ENCODE measurements at places on chromosomes 3 and 15. TPM values are rescaled to one million over a fixed set of nuclear protein-coding genes. Genes with fewer than 3 reads are reported as not detected.

The BBX gene
- 312 TPM for total RNA-seq

DNA sequence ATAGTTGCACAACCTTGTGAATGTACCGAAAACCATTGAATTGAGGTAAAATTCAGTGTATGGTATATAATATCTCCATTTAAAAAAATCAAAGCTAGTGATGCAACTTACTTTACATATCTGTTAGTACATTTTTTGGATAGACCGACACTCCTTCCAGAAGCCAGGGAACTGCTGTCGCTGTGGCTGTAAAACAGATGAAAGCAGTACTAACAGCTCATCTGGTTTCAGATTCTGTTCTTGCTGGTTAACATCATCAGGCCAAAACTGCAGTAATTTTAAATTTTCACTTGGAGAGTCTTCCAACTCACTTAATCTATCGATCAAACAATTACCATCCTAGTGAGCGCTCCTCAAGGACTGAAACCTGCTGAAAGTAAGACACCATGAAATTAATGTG is 145.1 kb downstream of the LRRC28 start:
- H3K27me3 ChIP-seq = no peaks in the 10 kb centered on the region
- H3K36me3 ChIP-seq = no peaks in the 10 kb centered on the region
- no peak overlapping the region for H3K27ac ChIP-seq
- no peak overlapping the region for H3K4me3 ChIP-seq

- H3K27ac ChIP-seq = no peak overlapping the region
- DNase-seq = no peak
- H3K4me3 ChIP-seq = no peak overlapping the region
- H3K36me3 ChIP-seq = no peaks in the 10 kb centered on the region
Measured at GRCh38 chr3:101379658-101380376, 59.4 kb upstream of the IMPG2 start.

The CLDN16 gene
- total RNA-seq = 0.55 TPM

GRCh38 chr3:174331095-174331800 is 527.9 kb upstream of the NAALADL2 start:
- DNase-seq = no peak
- H3K36me3 ChIP-seq = no peaks in the 10 kb centered on the region
- no peaks in the 10 kb centered on the region for H3K27me3 ChIP-seq
- H3K27ac ChIP-seq = no peak overlapping the region

The CHDH gene
- total RNA-seq = 28.1 TPM

DNA sequence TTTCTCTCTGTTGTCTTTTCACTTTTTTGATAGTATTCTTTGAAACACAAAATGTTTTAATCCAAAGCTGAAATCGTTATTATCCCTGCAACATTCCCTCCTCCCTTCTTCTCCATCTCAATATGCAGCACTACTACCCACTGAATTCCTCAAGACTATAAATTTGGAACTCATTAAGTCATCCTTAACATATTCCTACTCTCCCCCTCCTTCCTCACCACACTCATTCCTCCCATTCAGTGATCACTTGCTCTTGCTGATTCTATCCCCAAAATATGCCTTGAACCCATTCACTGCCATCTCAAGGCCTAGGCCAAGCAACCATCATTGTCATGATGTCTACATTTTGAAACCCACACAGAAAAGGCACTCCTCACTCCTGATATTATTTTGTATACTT is 2.4 kb upstream of the PIK3R4 start:
- H3K27ac ChIP-seq = no peak overlapping the region
- H3K27me3 ChIP-seq = no peaks in the 10 kb centered on the region
- no peak for DNase-seq
- no peaks in the 10 kb centered on the region for H3K36me3 ChIP-seq
- no peaks in the 10 kb centered on the region for H3K4me1 ChIP-seq

The WDR93 gene
- 12.3 TPM for total RNA-seq

The ECE2 gene
- 1.4 TPM for total RNA-seq

The MORC1 gene
- 16.0 TPM for total RNA-seq

The GABRB3 gene
- 16.2 TPM for total RNA-seq

The ADAMTSL3 gene
- total RNA-seq = 16.4 TPM

DNA sequence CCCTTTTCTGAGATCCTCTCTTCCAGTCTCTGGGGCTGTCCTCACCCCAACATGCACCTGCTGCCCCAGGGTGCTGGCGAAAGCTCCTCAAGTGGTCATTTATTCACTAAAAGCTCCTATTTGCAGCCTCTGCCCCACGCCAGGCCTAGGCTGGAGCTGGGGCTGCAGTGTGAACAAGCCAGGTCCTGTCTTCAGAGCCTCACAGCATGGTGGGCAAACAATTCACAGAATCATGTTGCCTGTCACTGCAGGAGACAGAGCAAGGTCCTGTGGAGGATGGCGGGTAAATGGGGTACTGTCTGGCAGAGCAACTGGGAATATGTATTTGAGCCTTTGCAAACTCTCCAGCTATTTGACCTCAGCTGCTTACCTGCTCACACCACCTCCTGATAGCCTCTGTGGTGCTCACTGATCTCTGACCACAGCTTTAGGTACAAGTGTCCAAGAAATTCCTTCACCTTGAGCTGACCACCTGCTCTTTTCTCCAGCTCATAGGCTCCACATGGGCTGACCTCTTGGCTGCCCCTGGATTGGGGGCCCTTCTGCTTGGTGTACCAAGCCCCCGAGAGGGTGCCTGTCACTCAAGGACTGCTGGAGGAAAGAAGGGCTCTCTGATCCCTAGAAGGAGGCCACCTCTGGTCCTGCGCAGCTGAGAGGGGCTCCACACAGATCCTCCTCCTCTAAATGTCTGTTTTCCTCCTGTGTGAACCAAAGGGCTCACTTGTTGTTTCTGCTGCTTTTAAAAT is 35.6 kb downstream of the AMOTL2 start:
- no peak overlapping the region for H3K4me3 ChIP-seq
- DNase-seq = no peak
- H3K27ac ChIP-seq = no peak overlapping the region
- H3K4me1 ChIP-seq = peaks cover 9% of the 10 kb centered on the region
- no peaks in the 10 kb centered on the region for H3K36me3 ChIP-seq
- H3K27me3 ChIP-seq = no peaks in the 10 kb centered on the region

The HIGD2B gene
- 2.2 TPM for total RNA-seq

DNA sequence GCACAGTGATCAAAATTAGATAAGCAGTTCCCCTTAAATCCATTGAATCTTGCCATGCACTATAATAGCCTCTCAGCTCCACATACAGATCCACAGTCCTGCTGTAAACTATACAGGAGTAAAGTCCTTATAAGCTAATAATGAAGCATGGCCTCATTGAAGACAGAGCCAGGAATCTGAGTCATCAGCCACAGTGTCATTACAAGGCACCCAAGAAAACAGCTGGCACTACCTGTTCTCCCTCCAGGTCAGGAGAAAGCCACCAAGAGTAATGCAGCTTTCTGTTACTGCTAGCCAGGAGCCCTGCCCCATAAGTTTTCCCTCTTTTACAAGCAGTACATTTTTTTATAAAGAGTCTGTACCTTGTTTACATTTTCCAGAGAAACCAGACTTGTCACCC is 27.3 kb downstream of the WDR49 start:
- H3K36me3 ChIP-seq = no peaks in the 10 kb centered on the region
- H3K4me1 ChIP-seq = no peaks in the 10 kb centered on the region
- H3K4me3 ChIP-seq = no peak overlapping the region
- DNase-seq = no peak
- H3K27ac ChIP-seq = no peak overlapping the region

DNA sequence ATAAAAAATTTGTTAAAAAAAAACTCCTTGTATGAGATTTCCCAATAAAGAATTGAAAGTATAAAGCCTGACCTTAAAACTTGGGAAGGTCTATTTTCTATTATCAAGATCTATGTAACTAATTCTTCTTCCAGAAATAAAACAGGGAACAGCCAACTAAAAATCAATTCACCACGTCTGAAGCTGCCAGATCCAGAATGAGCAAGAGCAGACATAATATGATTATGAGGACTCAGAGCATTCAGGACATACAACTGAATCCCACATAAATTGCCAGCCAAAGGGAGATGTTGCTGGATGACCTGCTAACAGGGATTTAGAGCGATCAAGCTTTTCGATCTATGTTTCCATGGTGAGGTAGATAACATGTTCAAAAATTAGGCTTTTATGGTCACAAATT is 1151.3 kb upstream of the CADM2 start:
- H3K4me3 ChIP-seq = no peak overlapping the region
- H3K27ac ChIP-seq = no peak overlapping the region
- DNase-seq = no peak
- H3K27me3 ChIP-seq = no peaks in the 10 kb centered on the region
- H3K36me3 ChIP-seq = no peaks in the 10 kb centered on the region

DNA sequence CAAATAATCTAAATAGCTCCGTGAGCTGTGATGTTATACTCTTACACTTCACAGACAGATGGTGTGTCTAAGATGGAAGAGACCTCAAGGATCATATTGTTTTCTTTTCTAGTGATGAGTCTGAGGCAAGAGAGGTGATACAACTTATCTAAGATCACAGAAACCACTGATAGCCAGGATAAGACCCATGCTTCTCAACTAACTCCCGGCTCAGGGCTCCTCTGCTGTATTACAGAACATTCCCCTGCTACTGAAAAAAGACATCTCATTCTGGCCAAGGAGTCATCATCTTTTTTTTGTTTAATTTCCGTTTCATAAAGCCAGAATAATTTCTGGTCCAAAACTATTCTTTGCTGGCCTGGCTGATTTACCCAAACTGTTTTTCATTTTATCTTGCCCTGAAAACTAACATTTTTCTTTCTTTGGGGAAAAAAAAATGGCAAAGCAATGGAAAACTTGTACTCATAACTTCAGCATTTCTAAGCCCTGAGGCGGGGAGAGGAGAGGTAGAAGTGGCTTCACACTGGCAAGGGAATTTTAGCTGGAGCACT is 46.9 kb upstream of the GAP43 start:
- H3K4me1 ChIP-seq = no peaks in the 10 kb centered on the region
- no peak overlapping the region for H3K27ac ChIP-seq

- no peak overlapping the region for H3K27ac ChIP-seq
- DNase-seq = no peak
- H3K36me3 ChIP-seq = no peaks in the 10 kb centered on the region
- H3K27me3 ChIP-seq = no peaks in the 10 kb centered on the region
Measured at GRCh38 chr15:98730860-98731711, 82.7 kb downstream of the IGF1R start.

- H3K4me1 ChIP-seq = no peaks in the 10 kb centered on the region
- H3K27ac ChIP-seq = no peak overlapping the region
- no peak for DNase-seq
- no peak overlapping the region for H3K4me3 ChIP-seq
Measured at GRCh38 chr3:94036909-94037507, 8.6 kb upstream of the STX19 start.

The PLSCR2 gene
- 6.5 TPM for total RNA-seq

The CAPN7 gene
- total RNA-seq = 94.7 TPM

- no peaks in the 10 kb centered on the region for H3K27me3 ChIP-seq
- H3K27ac ChIP-seq = no peak overlapping the region
- no peak for DNase-seq
- no peaks in the 10 kb centered on the region for H3K4me1 ChIP-seq
- H3K36me3 ChIP-seq = no peaks in the 10 kb centered on the region
Measured at GRCh38 chr3:99751649-99752048, 66.0 kb upstream of the CMSS1 start.

GRCh38 chr3:3632449-3632848 is 166.8 kb upstream of the LRRN1 start:
- no peaks in the 10 kb centered on the region for H3K27me3 ChIP-seq
- H3K36me3 ChIP-seq = no peaks in the 10 kb centered on the region
- no peak overlapping the region for H3K4me3 ChIP-seq
- no peak for DNase-seq
- H3K4me1 ChIP-seq = peaks cover 7% of the 10 kb centered on the region

DNA sequence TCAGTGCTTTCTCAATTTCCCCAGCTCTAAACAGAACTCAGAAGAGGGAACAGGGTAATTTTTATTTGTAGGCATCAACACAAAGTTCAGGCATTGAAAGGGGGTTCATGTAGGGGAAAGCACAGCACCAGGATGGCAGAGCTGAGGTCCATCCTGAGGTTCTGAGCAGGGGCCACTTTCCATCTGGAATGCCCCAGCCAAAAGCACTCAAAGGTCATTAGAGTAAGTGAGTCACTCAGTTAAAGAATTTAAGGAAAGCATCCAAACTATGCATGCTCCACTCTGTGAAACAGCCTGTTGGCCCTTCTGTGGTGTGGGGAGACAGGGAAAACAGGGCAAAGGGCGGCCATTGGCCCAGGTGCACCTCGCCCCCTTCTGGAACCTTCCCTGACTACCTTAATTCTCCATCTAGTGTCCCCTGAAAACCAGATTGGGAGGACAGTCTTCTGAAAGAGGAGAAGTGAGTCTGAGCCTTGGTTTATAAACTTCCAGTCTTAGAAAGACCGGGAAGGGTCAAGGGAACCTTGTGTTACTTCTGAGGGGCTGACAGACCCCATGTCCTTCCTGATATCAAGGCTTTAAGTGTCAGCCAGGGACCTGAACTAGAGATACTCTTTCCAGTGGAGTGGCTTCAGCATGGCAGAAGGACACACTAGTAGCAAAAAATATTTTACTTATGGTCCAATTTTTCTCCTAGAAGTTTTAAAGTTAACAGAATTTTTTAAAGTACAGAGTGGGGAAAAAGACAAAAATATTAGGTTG is 133.3 kb downstream of the MYLK start:
- no peaks in the 10 kb centered on the region for H3K36me3 ChIP-seq
- H3K4me3 ChIP-seq = no peak overlapping the region
- DNase-seq = no peak
- no peaks in the 10 kb centered on the region for H3K4me1 ChIP-seq

DNA sequence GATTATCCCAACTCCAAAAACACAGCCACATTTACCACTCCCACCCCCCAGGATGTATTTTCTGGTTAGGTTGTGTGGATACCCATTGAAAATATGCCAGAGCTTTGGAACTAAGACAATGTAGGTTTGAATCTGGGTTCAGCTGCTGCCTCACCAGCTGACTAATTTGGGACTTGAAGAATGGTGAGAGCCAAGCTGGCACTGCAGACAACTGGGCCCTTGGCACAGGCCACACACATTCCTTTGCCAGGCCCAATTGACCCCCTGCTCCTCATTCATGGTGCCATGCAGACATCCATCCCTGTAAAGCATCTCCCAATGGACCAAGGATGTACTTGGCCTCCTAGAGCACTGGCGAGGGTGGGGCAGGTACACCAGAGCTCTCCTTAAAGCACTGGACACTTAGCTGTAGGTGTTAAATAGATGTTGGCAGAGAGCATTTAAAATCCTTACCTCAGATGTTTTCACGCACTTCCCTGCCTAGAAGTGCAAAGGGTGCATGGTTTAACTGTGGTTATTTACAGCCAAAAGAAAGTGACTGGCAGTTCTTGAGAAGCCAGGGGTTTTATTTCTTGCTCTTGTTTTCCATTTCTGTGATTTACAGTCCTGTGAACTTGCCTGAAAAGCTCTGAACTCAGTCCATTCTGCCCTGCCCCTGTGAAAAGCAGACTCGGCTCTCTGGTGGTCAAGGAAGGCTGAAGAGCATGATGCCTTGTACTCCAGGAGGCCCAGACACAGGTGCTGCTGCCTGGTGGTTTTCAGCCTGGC is 138.5 kb downstream of the CLSTN2 start:
- no peaks in the 10 kb centered on the region for H3K4me1 ChIP-seq
- DNase-seq = no peak
- no peaks in the 10 kb centered on the region for H3K36me3 ChIP-seq
- no peaks in the 10 kb centered on the region for H3K27me3 ChIP-seq
- no peak overlapping the region for H3K4me3 ChIP-seq

GRCh38 chr3:116331380-116331779 is 113.9 kb downstream of the LSAMP start:
- H3K4me3 ChIP-seq = no peak overlapping the region
- DNase-seq = no peak
- no peaks in the 10 kb centered on the region for H3K36me3 ChIP-seq
- H3K27ac ChIP-seq = no peak overlapping the region
- H3K27me3 ChIP-seq = no peaks in the 10 kb centered on the region

All from testis (tissue), 5 donors.